ENCODE measurements at places on chromosomes 2 and 18.

DNA sequence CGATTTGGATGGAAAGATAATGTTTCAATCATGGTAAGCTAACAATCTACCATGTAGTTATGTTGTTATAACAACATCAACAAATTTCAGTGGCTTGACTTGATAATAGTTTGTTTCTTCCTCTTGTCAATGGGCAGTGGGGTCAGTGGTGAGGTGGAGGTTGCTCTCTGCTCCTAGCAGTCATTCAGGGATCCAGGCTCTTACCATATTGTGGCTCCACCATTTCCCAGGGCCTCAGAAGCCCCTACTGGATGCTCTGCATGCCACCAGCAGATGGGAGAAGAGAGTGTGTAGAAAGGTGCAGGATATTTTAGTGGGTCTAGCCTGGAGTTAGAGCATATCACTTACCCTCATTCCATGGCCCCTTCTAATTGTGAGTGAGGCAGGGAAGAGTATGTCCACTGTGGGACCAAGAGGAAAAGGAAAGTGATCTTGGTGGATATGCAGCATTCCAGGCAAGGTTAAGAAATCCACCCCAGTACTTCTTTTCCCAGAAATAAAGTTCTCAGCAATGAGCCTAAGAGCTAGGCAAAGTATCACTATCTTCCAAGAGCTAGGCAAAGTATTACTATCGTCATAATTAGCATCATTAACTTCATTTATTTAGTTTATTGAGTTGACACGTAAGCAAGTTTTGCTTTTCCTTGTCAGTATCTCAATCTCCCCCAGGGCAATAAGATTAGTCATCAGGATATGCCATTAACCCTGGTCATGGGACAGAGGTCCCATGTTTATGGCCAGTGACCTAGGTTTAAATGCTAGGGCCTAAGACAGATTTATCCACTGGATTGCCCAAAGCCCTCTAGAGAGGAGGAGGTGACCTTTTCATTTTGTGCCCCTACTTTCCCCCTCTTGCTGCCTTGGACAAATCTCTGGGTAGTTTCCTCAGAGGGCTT lies 4.2 kb upstream of the IWS1 start:
- DNase-seq = no peak

- no peak for DNase-seq
These were observed 447.5 kb downstream of the TNS1 start for GRCh38 chr2:217555081-217555876.

GRCh38 chr2:137975280-137976271 lies 11.3 kb downstream of the HNMT start:
- DNase-seq = no peak

GRCh38 chr2:237012004-237012403 lies 73.7 kb upstream of the COPS8 start:
- DNase-seq = no peak

- DNase-seq = no peak
These were observed 627.0 kb upstream of the SLC39A10 start for GRCh38 chr2:195029804-195030654.

- DNase-seq = no peak
These were observed 11.7 kb downstream of the ARHGAP28 start for GRCh38 chr18:6741232-6741663.

GRCh38 chr2:174020026-174020425 lies 54.9 kb upstream of the SP3 start:
- no peak for DNase-seq

GRCh38 chr2:235230821-235231601 lies 262.8 kb upstream of the AGAP1 start:
- DNase-seq = no peak

All from stimulated activated CD8-positive, alpha-beta memory T cell treated with anti-CD3 and anti-CD28 coated beads, Interleukin-15, amount 100 ng/mL, for 24 hours (primary cell).